NT2/D1 (cell line): ENCODE measurements at places on chromosomes 5 and 9.

DNA sequence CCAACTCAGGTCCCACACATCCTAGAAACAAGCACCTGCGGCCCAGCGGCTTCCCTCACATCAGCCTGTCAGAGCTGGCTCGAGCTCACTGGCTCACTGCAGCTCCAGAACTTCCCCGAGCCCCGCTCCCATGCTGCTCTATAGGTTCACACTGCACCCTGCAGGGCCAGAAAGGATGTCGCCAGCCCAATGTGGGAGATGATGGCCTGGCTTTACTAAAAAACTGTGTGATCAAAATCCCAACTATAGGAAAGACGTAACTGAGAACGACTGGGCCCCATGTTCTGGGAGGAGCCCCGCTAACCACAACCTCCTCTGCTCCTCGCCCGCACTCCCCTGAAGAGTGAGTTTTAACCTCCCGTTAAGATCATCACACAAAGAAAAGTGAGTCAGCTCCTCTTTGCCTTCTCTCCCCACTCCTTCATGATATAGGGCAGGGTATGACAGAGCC is 4.6 kb downstream of the SURF4 start:
- no peak for DNase-seq

GRCh38 chr9:33434317-33435105 is 12.9 kb downstream of the AQP3 start:
- no peak for DNase-seq

DNA sequence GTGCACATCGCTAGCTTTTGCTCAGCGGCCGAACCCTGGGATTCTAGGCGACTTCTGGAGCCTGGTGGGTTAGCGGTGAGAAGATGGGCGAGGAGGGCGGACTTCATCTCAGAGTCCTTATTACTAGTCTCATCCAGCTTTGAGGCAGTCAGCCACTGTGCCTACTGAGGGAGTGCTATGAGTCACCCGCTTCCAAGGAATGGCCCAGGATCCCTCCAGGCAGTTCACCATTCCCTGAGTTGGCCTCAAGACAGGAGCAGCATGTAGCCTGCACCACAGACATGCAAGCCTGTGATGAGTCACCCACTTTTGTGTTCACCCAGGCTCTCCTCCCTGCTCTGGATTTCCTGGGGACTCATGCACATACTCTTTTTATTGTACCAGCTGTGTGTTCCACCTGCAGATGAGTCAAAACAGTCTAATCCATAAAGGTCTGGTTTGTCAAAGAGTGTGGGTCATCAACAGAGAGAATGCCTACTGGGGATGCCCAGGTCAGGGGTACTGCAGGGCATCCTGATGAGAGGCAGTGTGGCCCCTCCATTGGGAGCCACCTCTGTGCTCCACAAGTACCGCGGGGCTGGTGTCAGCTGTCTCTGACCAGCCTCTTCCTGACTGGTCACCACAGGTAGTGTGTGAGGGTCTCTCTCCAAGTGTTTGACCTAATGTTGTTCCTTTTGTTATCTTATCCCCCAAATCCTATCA is 20.2 kb downstream of the SLC22A5 start:
- no peak for DNase-seq

DNA sequence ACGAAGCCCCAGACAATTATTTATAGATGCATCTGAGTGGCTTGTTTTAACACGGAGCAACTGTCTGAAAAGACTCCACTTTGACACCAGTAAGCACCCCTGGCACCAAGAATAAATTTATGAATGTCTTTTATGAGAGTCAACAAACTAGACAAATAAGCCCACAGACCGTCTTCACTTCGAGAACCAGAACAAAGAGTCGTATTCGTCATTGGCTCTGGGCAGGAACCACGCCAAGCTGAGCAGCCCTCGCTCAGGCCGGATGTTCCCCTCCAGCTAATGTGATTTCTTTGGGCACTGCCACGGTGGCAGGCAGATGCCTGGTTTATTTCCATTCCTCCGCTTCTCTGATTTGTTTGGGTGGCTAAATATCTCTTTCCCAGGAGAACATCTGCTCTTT is 91.9 kb upstream of the STC2 start:
- no peak for DNase-seq

GRCh38 chr5:128637031-128637430 is 99.0 kb upstream of the FBN2 start:
- no peak for DNase-seq

DNA sequence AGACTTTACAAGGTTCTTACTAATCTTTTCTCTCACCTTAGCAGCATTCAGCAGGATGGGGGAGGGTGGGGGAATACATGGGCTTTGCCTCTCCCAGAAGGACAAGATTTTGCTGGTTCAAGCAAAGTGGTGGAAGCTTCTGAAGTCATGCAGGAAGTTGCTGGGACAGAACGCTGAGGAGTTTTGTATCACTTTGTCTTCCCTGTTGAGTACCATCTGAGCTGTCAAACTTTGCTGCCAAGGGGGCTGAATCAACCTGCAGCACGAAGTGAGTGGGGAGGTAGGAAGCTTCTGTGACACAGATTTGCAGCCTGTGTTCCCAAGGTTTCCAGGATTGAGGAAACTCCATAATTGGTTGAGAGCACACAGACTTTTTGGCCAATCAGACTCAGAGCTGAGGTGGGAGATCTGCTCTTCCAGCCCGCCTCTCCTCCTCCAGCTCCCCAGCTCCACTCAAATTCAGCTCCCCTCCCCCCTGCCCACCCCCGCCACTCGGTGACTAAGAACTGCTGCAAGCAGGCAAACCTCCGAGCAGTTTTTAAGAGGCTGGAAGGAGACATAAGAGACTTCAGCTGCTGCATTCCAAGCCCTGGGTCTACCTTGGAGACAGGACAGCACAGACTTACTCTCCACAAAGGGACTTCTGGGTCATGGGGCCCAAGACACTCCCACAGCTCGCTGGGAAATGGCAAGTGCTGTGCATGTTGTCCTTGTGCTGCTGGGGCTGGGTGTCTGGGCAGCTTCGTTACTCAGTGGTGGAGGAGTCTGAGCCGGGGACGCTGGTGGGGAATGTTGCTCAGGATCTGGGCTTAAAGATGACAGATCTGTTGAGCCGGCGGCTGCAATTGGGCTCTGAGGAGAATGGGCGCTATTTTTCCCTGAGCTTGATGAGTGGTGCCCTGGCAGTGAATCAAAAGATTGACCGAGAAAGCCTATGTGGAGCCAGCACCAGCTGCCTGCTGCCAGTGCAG is at the start of gene PCDHGC5:
Gene PCDHGC5, plus strand, starts transcription at position 491 of the 971 bp plus-strand sequence. Its CDS starts 160 bp downstream, at position 651.
- no peak for DNase-seq

DNA sequence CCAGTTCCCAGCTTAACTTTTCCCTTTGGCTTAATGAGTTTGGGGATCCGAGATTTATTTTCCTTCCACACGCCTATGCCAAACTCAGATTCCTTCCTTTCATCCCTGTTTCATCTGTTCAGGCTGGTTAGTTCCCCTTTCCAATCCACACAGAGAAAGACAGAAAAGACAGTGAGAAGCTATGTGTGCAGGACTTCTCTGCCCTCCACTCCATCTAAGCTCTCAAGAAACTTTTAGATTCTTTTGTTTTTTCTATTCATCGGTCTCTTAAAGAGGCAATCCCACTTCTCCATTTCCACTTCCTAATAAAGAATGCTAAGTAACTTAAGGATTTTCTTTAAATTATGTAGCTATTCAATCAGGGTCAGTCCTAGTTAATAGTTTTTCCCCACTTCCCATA is 11.2 kb downstream of the ITGA1 start:
- DNase-seq, result no peak
